ENCODE measurements at places on chromosomes 4 and X.
A peak's percentile ranks its signal among the peaks of the same experiment; 100 is the strongest.

DNA sequence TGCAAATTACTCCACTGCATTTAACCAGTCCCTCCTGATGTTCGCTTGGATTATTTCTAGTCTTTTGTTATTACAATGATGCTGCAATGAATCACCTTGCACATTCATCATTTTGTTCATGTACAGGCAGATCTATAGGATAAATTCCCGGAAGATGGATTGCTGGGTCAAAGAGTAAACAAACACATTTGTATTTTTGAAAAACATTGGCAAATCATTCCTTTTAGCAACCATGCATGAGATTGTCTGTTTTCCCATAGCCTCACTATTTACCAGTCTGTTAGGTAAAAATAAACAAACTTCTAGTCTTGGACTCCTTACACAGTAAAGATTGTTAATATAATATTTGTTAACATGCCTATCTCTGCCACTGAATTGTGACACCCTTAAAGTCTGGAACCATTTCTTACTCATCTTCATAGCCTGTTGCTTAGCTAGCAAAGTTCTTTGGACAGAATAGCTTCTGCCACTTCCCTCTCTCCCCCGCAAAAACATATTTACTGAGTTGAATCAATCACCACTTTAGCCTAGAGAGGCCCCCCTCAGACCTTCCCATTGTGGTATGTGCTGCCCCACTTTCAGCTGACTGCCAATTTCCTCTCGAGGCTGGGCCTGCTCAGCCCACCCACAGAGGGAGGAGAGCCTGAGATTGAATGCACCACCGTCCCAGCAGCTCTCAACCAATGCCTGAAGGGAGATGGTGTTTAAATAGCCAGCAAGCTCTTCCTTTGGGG is 108.4 kb upstream of the ATXN3L start:
- peak; percentile 80 for DNase-seq

GRCh38 chr4:183632689-183633088 is 26.3 kb downstream of the RWDD4 start:
- DNase-seq = no peak

GRCh38 chrX:68083510-68083909 is 349.8 kb downstream of the OPHN1 start:
- peak; percentile 47 for DNase-seq

GRCh38 chrX:99051639-99052038 is 1358.4 kb downstream of the PCDH19 start:
- no peak for DNase-seq

DNA sequence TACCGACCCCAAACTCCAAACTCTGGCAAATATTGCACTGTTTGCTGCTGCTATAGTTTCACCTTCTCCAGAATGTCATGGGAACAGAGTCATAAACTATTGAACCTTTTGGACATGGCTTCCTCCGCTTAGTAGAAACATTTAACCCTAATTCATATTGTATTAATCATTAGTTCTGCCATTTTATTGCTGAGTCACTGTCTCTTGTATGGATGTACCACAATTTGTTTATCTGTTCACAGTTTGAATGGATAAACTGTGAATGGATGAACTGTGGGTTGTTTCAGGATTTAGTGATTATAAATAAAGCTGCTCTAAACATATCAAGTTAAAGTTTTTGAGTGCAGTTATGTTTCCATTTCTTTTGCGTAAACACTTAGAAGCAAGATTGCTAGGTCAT is 10.1 kb downstream of the ANXA10 start:
- DNase-seq = peak; percentile 6

DNA sequence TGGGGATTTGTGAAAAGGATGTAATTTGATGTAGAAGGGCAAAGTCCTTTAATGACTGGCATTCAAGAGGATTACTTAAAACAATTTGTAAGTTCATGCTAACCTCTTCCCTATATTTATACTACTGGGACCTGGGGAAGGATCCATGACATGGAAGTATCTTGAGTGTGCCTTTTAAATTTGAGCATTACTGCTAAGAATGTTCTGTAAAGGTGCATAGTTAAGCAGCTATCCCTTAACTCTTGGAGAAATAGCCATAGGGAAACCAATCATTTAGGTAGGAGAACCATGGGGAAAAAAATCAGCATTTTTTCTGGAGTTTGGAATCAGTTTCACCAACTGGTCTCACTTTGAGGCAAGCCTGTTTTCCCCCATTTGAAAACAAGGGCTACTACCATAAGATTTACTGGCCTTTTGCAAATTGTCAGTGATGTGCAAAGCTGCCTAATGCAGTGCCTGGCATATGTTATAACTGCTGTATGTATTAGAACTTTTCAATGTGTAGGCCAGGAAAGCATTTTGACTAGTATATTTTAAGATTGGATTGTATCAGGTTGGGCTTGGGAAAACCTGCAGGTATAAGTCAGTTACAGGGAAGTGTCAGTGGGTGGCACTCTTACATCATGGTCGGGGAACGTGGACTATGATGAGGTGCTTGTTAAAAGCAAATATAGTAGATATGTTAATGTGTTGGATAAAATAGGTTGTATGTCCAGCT is 72.1 kb downstream of the PRSS12 start:
- peak; percentile 81 for DNase-seq

DNA sequence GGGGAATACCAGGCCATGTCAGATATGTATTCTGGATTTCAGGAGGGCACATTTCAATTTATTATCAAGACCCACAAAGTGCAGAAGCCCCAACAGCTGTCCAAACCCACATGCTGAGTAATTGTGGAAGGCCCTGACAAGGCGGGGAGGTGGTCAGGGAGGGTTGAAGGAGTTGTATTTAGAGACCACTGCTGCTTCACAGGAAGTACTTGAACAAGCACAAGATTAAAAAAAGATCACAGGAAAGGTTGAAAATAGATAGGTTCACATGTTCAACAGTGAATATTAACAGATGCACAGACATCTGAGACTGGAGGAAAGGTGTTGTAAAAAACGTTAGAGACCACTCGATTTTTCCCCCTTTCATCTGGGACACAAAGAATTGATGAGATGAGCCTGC is 17.9 kb downstream of the ATP8A1 start:
- no peak for DNase-seq

DNA sequence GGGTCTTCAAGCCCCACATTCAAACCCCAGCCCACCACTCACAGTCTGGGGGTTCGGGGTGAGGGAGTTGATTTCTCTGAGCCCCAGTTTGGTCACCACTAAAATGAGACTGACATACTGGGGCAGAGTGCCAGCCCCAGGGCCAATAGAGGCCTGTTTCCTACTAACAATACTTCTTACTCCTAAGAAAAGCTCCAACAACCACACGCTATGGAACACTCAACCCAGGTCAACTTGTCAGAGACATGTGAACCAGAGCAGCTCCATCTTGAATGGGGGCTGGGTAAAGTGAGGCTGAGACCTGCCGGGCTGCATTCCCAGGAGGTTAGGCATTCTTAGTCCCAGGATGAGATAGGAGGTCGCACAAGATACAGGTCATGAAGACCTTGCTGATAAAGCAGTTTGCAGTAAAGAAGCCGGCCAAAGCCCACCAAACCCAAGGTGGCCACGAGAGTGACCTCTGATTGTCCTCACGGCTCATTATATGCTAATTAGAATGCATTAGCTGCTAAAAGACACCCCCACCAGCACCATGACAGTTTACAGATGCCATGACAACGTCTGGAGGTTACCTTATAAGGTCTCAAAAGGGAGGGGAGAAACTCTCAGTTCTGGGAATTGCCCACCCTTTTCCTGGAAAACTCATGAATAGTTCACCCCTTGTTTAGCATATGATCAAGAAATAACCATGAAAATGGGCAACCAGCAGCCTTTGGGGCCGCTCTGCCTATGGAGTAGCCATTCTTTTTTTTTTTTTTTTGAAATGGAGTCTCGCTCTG is 26.6 kb upstream of the HTRA3 start:
- no peak for DNase-seq

GRCh38 chr4:118343501-118343900 is 9.3 kb downstream of the PRSS12 start:
- no peak for DNase-seq

- DNase-seq = no peak
These were observed 95.5 kb upstream of the ZNF518B start for GRCh38 chr4:10552591-10553280.

DNA sequence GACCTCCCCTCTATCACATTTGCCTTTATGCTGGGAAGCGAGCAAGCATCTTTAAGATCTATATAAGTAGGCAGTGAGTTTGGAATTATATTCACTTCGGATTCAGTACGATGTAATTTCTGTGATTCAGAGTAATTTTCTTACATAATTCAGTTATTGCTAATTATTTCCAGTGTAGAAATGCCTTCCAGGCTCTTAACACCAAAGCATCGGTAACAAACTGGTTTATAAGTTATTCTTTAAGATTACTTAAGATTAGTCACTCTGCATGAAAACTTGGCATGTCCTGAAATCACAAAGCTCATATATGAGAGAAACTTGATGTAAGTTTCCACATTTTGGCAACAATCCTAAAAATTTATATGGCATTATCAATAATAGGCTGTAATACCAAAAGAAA is 120.8 kb downstream of the ADAMTS3 start:
- no peak for DNase-seq

DNA sequence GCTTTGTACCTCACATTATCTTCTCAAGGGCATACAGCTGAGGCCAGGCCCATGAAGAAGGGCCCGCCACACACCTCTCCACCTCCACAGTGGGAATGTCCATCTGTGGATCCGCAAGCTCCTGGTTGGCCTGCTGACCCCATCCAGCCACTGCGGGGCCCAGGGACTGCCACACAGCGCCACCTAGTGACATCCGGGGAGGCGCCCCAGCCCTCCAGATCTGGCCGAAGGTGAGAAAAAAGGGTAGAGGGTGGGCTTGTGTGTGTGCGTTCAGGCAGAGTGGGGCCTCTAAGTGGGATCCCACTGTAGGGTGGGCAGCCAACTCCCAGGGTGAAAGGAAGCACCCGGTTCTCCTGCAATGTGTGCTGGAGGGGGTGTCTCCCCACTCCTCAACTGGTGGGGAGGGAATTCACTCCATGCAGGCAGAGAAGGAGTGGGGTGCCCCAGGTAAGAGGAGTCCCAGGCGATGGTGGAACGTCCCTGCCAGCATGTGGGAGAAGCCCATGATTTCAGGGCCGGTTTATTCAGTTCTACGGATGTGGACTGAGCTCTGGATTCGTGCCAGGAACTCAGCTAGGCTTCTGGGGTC is 117.3 kb downstream of the ENPP6 start:
- no peak for DNase-seq

DNA sequence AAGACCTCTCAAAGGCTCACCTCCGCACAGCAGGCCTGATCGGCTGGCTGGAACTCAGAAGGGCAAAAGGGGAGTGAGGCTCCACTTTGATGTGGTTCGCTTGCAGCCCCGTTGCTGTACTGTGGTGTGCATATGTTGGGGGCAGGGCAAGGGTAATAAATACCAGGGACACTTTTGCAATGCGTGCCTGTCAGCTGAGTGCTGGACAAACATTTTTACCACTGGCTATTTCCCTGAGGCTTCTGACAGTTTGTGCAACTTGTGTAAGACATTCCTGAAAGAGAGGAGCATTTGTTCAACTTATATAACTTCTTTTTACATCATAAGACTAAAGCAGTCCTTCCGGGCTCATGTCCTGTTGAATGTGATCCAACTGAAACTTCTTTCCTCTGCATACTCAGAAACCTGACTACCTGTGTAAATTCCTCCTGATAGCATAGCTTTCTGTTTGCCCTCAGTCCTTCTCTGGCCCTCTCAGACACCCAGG is 82.3 kb downstream of the SPRY1 start:
- DNase-seq = peak; percentile 91

DNA sequence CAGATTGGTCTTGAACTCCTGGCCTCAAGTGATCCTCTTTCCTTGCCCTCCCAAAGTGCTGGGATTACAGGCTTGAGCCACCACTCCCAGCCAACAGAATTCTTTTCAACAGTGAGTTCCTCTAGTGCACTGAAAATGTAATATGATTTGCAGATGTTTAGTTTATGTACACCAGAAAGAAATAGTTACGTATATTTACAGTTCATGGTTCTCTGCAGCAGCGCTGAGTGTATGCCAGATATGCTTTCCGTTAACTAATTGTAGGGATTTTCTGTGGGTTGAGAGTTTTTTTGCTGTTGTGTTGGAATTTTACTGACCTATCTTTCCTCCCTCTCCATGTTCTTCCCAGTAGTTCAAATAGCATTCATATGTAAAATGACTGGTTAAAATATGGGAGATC is 44.0 kb downstream of the GAB1 start:
- no peak for DNase-seq

DNA sequence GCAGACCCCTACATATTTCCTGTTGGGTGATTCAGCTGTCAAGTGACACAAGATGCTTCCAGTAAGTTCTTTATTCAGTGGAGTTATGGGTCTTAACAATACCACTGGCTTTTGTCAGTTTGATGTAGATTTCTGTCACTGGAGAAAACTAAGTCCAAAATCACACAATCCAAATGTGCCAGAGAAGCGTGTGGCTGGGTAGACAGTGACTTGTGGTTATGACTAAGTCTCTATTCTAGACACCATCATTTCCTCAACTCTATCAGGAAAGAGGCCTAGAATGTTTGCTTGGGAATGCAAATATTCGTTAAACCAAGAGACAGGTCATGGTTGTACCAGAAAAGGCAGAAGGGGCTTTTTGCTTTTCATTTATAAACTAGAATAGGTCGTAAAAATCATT is 54.4 kb upstream of the HS3ST1 start:
- DNase-seq = no peak

- DNase-seq = no peak
These were observed 86.2 kb upstream of the HPRT1 start for GRCh38 chrX:134373736-134374135.

DNA sequence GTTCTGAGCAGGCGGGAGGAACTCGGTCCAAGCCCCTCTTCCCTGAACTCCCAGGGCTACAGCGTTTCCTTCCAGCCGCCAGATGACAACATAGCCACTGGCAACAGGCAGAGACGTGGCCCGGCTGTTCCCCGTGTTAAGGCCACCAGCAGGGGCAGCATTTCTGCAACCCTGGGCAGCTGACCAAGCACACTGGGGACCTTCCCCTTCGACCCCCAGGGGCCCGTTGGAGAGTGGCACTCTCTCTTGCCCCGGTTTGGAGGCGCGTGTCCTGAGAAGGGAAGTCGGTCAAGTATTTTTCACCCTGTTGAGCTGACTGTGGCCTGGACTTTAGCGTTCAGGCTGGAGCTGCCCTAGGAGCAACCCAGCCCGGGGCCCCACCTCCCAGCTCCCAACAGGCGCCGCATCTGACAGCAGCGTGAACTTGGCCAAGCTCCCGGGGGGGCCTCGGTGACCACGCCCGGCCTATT is 37.6 kb downstream of the ZBTB49 start:
- DNase-seq = peak; percentile 19

GRCh38 chr4:145829629-145830395 is 108.8 kb downstream of the ZNF827 start:
- peak; percentile 36 for DNase-seq

- peak; percentile 87 for DNase-seq
These were observed 246.2 kb downstream of the SCFD2 start for GRCh38 chr4:53119680-53120079.

Measured in EH (cell line).